Activated T-cell treated with anti-CD3 and anti-CD28 coated beads, Interleukin-2, amount 50 U/mL, for 48 hours (primary cell): ENCODE measurements at places on chromosomes 2 and 18.
A peak's percentile ranks its signal among the peaks of the same experiment; 100 is the strongest.

DNA sequence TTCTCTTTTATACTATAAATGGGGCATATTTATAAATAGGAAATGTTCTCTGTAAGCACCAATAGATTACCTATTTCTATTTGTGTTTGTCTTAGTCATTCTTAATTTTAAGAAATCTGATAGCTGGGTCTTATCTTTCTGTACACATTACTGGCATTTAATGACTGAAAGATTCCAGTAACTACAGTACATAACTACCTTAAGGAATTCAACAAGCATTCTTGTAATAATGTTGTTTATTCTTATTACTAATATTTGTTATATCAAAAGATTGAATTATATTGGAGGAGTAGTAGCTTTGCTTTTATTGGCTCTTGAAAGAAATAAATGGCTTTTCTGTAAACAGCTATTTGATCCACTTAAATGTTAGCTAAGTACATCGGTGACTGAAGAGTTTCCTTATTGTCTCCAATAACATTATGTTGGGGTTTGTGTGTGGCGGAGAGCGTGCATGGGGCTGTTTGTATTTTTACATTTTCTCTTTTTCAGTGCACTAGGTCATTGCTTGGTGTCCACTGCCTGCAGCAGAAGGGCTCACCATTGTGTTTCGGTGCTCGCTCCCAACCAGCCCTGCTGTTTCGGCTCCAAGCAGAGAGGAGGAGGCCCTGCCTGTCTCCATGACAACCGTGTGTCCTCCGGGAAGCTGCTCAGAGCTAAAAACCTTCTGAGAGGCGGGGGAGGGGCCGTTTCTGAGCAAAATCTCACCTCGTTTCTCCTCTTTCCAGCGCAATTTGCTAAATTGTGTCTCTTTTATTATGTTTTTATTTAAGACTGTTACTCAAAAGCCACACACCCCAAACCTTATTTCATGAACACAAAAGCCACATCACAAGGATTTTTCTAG lies 112.5 kb upstream of the SLC38A11 start:
- no peak for DNase-seq

DNA sequence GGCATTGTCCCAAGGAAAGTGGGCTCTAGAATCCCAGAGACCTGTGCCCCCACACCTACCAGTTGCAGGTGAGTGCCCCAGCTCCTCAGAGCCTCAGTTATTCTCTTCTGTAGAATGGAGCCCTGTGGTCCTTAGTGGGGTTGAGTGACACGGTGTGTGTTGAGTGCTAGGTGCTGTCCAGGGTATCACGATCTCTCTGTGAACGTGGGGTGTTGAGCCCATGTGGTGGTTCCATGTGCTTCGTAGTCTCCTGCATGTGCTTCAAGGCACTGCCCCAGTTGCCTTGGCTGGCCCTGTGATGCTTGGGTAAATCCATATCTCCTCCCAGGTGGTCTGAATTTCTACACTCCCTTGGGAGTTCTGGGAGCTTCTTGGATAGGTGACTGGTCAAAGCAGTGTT lies 54.9 kb downstream of the SH3RF3 start:
- DNase-seq: no peak

GRCh38 chr2:25168256-25169072 lies at the start of gene POMC:
Gene POMC, minus strand, starts transcription at chr2:25168580. Its CDS starts 3,808 bp downstream, at chr2:25164772.
- DNase-seq: peak; percentile 57

- DNase-seq: no peak
Measured at GRCh38 chr2:31859959-31860358, 150.8 kb downstream of the MEMO1 start.

- DNase-seq: no peak
Measured at GRCh38 chr2:50607721-50608120, 424.2 kb downstream of the NRXN1 start.

DNA sequence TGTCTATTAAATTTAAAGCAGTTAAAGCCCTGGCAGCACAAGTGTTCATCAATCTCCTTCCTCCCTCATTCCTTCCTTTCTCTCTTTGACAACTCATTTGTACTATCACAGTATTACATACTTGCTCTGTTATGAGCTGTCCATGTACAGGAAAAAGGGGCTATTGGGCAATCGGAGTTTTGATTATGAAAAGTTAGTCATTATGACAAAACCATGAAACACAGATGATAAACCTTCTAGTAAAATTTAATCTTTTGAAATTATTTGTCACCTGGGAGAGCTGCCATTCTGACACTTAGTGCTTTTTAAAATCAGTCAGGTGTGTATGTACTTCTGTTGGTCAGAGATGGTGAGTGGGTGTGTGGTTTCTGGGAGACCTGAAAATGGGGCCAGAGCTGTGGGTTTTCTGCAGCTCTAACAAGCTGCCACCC lies 39.4 kb downstream of the MAP4K4 start:
- DNase-seq: peak; percentile 70

DNA sequence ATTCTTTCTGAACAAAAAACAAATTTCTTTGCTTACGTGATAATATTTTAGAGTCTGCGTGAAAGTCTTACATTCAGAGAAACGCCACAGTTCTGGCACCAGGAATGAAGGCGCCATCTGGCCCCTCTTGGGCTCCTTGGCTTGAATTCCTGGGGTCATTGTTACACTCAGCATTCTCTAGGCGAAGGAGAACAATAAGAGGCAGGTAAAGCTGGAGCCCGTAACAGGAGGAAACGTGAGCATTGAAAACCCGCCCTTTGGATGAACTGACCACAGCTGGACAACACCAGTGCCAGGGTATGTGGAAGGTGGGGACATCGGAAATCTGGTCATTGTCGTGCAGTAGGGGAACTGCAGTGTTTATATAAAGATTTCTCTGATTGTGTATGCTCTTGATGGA lies 144.8 kb downstream of the RNF152 start:
- no peak for DNase-seq

DNA sequence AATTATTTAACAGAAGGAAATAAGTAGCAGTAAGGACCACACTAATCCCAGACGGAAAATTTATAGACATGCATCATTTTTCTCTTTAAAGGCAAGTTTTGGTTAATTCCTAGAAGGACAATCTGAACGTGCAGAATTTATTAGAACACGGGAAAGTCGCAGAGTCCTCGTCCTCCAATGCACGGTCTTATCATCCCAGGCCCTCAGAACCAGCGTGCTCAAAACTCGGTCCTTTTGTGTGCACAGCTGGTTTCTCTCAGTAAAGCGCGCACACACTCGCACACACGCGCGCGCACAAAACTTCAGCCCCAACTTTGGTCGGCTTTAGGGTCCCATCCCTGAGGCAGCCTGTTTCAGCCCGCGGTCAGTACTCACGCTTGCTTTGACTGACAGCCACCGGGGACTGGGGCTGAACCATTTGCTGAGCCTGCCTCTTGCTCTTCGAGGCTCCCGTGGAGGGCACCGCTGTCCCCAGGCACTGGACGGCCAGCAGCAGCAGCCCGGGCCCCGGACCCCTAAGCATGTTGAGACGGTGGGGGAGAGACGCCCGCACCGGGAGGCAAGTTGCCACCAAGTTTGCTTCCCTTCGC lies 493 bp downstream of the FN1 start:
- DNase-seq: peak; percentile 34

DNA sequence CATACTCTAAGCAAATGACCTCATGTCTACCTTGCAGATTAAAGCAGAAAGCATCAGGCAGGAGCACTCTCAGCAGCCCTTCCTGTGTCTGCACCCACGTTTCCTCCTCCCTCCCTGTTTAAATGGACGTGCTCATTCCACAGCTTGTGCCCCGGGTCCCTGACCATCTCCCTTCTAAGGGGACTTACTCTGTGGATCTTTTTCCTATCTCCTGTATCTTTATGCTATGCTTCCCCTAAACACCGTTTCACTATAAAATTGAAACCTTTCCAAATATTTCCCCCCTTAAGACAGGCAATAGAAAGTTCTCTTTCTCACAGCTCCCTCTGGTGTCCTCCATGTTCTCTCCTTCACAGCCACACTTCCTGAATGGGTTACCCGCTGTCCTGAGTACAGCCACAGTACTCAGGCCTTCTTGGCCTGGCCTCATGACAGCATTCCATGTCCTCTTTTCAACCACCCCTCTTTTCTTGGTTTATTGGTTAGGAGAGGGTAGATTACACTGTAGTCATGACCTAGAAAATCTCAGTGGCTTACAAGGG lies 41.1 kb downstream of the TMEM185B start:
- no peak for DNase-seq

DNA sequence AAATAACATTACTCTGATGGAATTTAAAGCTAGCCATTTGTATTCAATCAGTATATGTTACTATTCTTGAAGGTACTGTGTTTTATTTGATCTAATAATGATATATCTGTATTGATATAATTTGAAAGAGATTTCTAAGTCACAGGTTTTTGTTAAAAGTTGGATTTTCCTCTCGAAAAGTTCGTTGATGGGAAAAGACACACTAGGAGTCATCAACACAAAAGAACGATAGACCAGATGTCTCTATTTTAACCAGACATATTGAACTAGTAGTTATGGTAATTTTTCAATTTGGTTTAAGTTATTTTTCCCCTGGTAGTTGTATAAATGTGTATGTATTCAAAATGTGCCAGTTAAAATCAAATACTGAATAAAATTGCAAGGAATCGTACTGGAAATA lies 2.5 kb downstream of the ASXL3 start:
- no peak for DNase-seq

DNA sequence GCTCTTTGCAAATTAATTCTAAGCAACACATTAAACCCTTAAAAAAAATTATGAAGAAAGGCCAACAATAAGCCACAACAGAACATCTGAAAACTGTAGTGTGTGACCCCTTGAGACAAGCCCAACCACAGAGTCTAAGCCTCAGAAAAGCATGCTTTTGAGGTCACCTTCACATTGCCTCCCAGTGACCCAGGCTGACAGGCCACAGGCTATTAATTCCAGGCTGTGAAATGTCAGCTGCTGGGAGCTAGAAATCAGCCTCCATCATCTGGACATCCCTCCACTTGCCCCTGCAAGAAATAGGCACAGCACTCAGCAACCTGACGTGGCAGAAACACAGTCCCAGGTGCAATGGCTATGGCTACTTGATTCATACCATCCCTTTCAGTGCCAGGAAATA lies 179.4 kb upstream of the ZFP36L2 start:
- DNase-seq: no peak

- no peak for DNase-seq
Measured at GRCh38 chr2:182318466-182319220, 108.2 kb downstream of the PDE1A start.

GRCh38 chr2:37090019-37090477 lies 5.7 kb downstream of the GPATCH11 start:
- DNase-seq: no peak

GRCh38 chr2:163205589-163206254 lies 367.2 kb upstream of the KCNH7 start:
- DNase-seq: no peak

DNA sequence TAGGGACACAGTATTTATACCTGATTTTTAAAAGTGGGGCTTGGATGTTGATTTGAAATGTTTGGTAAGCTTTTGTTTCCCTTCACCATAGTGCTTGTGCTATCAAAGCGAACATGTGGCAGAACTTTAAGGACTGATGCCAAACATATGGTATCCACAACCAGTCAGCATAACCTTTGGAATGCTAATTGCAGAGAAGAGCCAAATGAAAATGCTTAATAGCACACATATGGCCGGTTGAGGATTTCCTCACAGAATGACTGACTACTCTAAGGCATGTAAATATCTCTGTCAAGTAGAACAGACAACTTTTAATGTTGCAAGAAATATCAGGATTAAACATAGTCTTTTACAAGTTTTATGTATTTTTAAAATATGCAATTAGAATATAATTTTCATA lies 120.9 kb upstream of the COL3A1 start:
- no peak for DNase-seq

GRCh38 chr2:65396348-65397026 lies 35.9 kb downstream of the SPRED2 start:
- DNase-seq: no peak

DNA sequence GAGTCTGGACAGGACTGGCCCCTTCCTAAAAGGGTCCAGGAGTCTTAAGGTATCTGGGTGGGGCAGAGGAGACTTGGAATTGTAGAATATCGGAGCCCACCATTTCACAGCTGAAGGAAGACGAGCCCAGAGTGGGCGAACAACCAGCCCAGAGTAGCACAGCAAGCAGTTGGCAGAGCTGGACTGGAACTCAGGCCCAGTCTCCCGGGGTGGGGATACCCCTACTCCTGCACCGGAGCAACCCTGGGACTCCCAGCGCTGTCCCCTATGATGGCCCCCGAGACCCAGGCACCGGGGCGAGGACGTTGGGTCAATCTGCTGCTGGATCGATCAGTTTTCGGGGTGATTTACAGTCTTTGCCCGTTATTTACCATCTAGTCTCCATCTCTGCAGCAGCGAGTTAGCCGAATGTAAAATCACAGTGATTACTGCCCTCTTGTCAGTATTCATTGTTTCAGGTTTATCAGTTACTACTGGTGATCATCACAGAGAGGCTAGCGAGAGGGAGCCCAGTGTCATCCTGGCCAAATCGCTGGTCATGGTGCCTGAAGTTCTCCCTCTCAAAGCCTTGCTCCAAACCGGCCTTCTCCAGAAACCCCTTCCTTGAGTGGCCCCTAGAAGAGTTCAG lies 75.3 kb downstream of the SMAD7 start:
- no peak for DNase-seq

- no peak for DNase-seq
Measured at GRCh38 chr2:174969091-174969734, 36.0 kb downstream of the CHN1 start.

DNA sequence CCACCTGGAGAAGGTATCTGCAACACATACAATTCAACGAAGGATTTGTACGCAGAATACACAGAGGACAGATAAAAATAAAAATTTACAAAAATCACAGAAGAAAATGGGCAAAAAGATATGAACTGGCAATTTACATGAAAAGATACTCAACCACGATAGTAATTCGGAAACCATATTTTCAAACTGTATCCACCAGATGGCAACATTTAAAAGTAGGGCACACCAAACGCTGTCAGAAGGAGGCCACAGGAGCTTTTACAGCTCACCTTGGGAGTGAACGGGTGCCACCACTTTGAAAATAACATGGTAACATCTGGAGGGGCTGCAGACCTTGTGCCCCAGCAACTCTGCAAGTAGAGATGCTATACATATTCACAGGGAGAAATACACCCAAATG lies 9.8 kb downstream of the KIF1A start:
- DNase-seq: no peak

- no peak for DNase-seq
Measured at GRCh38 chr2:223918671-223919134, 26.4 kb downstream of the WDFY1 start.

DNA sequence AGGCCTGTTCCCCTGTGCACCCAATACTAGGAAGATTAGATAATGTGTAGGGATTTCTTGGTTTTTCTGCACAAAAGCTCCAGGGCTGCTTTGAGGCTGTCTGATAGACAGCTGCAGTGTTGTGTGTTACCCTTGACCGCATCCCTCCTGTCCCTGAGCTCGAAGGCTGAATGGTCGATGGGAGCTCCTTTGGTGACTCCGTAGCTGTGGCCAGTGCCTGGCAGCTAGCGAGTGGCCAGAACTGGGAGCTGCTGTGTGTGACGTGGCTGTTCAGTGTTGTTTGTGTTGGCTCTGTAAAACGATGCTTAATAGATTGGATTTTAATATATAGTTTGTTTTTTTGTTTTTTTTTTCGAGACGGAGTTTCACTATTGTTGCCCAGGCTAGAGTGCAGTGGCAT lies 170.0 kb downstream of the AGAP1 start:
- no peak for DNase-seq

GRCh38 chr2:230692760-230693159 lies 19.9 kb upstream of the CAB39 start:
- no peak for DNase-seq

GRCh38 chr2:85089585-85089984 lies 43.6 kb upstream of the TCF7L1 start:
- DNase-seq: no peak
